ENCODE measurements at places on chromosomes 4 and X.

- DNase-seq, result no peak
These were observed 1.2 kb downstream of the CD38 start for GRCh38 chr4:15779306-15779705.

GRCh38 chr4:89213382-89213701 is 94.3 kb downstream of the GPRIN3 start:
- no peak for DNase-seq

GRCh38 chr4:41611124-41611838 is 73.3 kb downstream of the LIMCH1 start:
- no peak for DNase-seq

- no peak for DNase-seq
These were observed 51.7 kb upstream of the MMAA start for GRCh38 chr4:145567516-145567915.

DNA sequence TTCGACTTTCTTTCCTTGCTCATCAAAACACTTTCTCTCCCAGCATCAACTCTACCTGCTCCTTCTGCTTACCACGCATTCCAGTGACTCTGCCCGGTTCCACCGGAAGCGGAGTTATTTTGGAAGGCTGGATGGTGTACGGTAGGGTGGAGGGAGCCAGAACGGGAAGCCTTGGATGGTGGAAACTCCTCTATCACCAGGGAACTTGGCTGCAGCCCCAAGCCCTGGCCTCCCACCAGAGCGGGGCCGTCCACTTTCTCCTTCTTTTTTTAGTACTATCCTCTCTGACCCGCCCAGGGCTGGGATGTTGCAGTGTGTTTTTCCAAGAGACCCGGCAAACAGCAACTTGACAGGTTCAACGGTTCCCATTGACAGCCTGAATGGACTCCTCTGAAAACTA is 27.6 kb downstream of the ADGRG2 start:
- DNase-seq, result no peak

DNA sequence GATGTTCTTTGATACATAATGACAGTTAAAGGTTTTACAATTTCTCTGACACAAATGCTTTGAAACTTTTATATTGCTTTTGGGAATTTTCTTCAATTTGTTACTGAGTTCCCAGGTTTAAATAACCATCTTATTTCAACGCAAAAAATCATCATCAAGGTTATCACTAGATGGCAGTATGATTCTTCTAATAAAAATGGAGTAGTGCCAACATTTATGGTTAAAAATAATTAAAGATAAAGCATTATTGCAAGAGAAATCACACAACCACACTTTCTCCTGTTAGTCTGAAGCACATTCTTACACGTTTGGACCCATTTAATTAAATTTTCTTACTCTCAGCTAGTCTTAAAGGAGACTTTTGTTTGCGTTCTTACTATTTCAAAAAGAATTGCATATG is 611.3 kb upstream of the CPXCR1 start:
- DNase-seq, result no peak

DNA sequence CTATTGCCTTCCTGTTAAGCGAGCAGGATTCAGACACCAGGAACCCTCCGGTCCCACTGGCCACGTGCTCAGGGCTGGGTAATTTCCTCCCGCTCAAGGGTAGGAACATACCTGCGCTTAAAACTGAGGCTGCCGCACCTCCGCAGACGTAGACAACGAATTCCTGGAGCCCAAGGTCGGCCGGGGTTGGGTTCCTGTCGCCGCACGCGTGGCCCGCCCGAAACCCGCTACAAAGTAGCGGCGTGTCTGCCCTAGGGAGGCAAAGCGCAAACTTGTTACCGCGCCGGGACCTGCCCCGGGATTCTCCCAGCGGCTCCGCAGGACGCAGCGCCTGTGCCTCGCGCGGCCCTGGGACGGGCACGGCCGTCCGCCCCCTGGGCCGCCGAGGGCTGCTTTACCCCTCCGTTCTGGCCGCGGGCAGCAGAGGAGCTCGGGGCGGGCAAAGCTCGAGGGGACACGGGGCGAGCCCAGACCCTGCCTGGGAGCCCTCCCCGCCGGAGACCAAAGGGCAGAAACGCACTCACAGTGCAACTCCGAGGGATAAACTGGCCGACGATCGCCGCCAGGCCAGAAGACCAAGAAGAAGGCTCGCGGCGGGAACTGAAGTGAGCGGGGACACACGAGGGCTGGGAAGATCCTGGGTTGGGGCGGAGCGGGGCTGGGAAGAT is at the start of gene ERVMER34-1:
Gene ERVMER34-1, minus strand, starts transcription at position 607 of the 668 bp plus-strand sequence. CDS start 5,905 bp downstream, outside the sequence.
- DNase-seq, result no peak

- DNase-seq, result no peak
These were observed 443.6 kb downstream of the IL15 start for GRCh38 chr4:142079959-142080358.

- no peak for DNase-seq
These were observed 24.3 kb upstream of the GPRIN3 start for GRCh38 chr4:89331686-89332544.

- no peak for DNase-seq
These were observed 72.8 kb downstream of the ARHGEF38 start for GRCh38 chr4:105625214-105625613.

- no peak for DNase-seq
These were observed 102.0 kb upstream of the GATB start for GRCh38 chr4:151862766-151863165.

DNA sequence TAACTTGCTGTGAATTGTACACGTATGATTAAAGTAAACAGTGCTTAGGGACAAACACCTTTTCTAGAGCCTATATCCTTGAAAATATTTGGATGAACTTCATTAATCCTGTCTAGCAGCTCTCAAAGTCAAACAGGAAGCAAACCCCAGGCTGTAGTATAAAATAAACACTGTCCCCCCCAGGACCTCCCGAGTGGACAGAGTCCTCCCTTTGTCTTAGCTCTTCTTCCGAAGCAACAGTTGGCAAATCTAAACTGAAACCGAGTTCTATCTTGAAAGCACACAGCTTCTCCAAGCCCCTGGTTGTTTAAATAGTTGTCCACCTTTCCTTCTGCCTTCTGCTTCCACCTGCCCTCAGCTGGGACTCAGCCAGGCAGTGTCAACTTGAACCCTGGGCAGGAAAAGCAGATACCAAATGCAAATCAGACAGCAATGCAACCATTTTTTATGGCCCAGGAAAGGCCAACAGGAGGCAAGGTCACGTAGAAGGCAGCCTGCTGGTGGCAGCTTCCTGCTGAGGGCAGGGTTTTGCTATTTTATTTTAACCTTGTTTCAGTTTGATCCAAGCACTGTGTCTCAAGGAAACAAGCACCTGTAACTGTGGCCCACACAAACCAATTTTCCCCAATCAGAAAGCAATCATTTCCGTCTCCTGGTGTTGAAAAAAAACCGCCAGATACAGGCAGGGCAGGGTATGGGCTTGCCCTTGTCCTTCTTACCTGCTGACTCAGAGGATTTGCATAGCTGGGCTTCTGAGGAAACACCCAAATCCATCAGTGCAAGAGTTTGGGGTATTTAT is 110.3 kb upstream of the KIT start:
- DNase-seq, result no peak

DNA sequence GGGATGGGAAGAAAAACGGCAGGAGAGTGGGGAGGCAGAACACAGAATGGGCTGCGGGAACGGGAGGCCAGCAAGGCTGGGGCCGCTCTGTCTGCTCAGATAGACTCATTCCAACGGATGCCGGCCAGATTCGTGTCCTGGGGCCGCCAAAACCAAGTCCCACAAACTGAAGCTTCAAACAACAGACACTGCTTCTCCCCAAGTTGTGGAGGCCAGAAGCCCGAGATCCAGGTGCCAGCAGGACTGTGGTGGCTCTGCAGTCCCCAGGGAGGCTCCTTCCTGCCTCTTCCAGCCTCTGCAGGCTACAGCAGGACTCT is 100.6 kb downstream of the ADRA2C start:
- no peak for DNase-seq

- peak; percentile 76 for DNase-seq
These were observed 20.2 kb downstream of the WDR1 start for GRCh38 chr4:10096201-10096977.
